ENCODE measurements at places on chromosomes 5 and 9.

DNA sequence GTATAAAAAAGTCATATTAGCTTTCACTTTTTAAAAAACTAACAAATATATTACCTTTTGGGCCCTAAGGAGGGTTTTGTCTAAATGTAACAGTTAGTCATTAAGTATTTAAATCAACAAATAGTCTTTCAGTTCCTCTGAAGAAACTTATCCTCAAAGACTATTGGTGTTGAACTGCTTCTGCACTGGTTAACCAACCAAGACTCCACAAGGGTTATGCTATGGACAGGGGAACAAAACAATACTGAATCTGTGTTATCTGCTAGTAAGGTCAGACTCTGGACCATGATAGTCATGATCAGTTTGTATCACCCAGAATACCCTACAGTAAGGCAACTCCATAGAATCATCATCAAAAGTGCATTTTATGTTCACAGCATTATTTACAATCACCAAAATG, 42.4 kb downstream of the SETX start:
- DNase-seq = no peak

DNA sequence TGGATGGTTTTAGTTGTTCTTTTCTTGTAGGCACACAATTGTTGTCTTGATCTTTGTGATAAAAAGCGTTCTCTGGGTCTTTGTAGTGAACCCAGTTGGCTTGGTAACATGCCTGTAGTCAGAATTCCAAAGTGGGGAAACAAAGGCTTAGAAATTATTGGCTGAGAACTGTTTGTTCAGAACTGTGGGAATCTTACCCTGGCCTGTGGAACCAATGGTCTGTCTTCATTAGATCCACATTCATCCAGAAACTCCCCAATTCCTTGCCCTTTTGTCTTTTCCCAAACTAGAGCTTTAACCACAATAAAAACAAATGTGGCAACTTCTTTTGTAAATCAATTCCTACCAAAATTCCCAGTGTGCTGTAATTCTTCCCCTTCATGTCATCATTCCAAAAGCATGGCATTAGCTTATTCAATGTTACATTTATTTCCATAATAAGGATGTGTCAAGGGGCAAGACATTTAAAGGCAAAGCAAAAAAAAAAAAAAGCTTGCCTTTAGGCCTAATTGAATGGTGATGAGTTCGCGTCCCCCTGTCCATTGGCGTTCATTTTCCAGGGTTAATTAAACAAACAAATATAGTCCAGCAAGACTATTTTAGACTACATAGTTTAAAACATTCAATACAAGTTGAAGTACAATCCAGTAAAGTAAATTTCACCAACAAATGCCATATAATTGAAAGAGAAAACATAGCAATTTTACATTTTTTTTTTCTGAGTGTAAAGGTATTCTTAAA, 249.8 kb upstream of the ZNF608 start:
- no peak for DNase-seq

DNA sequence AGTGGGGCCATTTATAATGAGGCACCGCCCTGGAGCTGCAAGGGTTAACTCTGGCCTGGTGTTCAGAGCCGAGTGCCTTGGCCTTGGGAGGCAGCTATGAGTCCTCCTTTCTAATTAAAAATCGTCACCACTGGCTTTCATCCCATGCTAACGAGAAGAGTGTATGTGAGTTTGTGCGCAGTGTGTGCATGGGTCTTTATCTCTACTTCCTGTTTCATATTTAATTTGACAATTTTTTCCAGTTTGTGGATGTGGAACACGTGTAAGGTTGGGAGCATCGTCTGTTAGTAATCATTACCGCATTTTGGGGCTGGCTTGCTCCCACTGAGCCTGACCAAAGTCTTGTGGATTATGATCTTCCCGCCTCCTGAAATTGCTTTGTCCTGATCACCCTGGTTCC, 76.4 kb downstream of the NDFIP1 start:
- DNase-seq = no peak

GRCh38 chr5:57408714-57409113, 73.9 kb downstream of the ACTBL2 start:
- DNase-seq = no peak

GRCh38 chr5:20017021-20017420, 29.0 kb upstream of the CDH18 start:
- no peak for DNase-seq

GRCh38 chr5:42993516-42994245, 46.4 kb downstream of the ANXA2R start:
- DNase-seq = peak; percentile 74

DNA sequence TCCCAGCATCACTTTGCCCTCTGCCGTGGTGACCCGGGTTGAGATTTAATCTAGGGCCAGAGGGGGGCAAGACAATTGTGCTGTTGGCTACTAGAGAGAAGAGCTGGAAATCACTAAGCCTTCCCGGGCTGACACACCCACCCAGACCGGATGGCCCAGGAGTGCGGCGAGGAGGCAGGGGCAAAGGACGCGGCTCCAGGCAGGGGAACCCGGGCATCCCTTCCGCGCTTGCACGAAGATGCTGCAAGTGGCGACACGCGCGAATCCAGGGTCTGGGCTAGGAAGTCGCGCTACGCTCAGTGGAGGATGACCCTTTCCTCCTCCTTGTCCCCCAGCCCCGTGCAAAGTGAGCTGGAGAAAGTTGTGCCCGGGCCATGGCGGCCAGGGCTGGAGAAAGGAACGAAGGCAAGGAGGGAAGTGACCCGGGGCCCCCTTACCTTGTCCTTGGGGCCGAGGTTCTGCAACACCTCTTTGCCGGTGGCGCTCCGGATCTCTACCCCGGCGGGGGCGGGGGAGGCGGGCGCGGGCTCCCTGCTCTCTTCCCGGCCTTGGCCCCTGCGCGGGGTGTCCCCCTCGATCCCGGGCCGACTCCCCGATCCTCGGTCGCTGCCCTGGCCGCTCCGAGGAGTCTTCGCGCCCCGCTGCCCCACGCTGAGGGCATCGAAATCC, 693 bp downstream of the DPYSL3 start:
- DNase-seq = no peak

DNA sequence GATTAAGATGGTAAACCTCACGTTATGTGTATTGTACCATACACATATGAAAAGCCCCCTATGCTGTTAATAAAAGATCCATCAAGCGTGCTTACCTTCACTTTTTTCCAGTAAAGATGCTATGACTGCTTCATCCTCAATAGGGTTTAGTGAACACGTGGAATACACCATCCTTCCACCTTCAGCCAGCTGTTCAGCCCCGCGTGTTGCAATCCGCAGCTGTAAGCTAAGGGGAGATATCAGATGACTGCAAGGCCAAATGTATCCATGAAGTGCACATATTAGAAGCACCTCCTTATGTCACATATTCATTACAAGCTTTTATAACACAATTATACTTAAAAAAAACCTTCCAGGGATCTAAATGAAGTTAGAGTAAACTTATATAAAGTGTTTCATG, 16.2 kb downstream of the NSUN2 start:
- no peak for DNase-seq

DNA sequence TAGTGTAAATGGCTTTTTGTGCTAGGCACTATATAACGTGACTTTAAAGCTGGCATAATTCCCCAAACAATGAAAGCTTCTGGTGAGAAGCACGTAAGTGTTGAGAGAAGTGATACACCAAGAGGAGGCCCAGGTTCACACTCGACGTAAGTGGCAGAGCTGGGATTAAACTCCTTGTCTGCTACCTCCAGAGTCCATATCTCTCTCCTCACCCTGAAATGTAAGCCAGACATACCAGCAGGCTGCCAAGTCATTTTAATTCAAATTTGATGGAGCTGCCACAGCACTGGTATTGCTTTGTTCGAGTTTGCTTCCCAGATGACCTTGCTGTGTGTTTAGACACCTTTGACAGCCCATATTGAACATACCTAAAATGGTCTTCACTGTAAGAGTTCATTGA, 319.7 kb downstream of the GLIS3 start:
- DNase-seq = no peak

DNA sequence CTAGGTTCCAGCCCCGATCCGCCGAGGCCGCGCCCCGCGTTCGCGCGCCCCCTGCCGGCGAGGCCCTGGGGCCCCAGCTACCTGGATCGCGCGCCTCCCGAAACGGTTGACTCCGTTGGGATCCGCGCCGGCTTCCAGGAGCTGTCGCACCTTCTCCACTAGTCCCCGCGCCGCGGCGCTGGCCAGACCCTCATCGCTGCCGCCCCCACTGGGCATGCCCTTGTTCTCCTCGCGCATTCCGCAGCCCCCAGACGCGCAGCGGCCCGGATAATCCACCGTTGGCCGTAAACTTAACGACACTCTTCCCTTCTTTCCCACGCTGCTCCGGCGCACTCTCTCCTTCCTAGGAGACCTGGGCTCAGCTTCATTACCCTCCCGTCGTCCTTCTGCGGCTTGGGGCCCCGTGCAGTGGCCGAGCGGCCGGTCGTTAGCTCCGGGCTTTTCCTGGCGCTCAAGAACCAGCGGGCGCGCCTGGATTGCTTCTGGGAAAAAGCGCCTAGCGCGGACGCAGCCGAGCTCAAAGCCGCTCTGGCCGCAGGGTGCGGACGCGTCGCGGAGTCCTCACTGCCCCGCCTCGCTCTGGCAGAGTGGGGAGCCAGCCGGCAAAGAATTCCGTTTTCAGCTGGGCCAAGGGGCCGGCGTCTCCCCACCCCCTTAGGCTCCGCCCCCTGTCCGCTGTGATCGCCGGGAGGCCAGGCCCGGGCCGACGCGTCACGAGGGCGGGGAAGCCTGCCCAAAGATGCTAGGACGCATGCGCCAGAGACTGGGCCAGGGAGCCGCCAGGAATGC, at the start of gene CDKN2B:
Gene CDKN2B, minus strand, starts transcription at position 589 of the 789 bp plus-strand sequence. Its CDS starts 352 bp downstream, at position 237.
- peak; percentile 97 for DNase-seq

- DNase-seq = no peak
Observed at GRCh38 chr5:112205846-112206245, 213.2 kb downstream of the EPB41L4A start.

DNA sequence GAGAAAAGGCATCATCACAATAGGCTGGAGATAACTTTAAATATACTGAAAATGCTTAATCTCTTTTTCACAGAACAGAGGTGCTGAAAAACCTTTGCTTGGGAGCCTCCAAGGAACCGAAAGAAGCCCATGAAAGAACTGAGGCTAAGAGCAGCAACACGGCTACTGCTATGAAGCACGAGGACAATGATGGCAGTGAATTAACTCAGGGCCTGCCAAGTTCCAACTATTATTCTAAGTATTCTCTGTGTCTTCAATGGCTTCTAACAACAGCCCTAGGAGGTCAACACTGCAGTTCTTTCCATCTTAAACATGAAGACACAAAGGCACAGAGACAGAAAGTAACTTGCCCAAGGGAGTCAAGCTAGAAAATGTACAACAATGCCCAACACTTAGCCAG, 293.0 kb upstream of the DAP start:
- no peak for DNase-seq

DNA sequence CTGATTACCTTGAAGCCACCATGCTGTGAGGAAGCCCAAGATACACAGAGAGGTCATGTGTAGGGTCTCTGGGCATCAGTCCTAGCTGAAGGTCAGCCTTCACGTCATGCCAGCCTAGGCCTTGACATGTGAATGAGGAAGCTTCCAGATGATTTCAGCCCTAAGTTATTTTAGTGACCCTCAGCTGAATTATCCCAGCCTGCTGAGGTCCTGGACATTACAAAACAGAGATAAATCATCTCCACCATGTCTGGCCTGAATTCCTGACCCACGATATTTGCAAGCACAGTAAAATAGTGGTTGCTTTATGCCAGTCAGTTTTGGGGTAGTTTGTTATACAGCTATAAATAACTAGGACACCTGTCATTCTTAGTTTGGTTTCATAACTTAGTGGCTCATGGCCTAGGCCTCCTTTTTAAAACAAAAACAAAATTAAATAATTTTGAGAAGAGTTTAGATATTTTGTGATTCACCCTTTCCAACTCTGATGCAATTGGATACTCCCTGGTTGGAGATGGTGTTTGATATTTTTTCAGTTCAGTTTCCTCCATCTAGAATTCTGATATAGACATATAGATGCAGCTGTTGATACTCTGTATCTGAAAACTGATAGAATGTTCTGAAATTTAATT, 571.3 kb upstream of the CLINT1 start:
- no peak for DNase-seq

GRCh38 chr9:76650692-76651091, 113.5 kb upstream of the PCA3 start:
- no peak for DNase-seq

- no peak for DNase-seq
Observed at GRCh38 chr5:132640613-132641012, 17.4 kb upstream of the IL13 start.

- peak; percentile 43 for DNase-seq
Observed at GRCh38 chr5:180161420-180162303, 47.3 kb downstream of the RASGEF1C start.

DNA sequence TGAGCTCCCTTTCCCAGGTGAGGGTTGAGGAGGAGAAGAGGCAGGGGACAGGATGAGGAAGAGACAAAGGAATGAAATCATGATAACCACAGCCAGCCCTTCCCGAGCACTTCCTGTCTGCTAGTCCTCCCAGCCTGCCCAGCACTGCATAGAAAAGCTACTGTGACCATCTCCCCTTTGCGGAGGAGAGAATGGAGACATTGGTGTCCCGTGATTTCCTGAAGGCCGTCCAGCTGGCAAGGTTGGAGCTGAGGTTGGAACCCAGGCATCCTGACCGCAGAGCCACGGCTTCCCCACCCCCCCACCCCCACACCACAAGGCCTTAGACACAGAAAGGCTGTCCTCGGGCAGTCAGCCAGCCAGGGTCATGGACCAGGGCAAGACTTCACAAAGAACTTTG, 131.1 kb upstream of the ICE1 start:
- DNase-seq = no peak

GRCh38 chr5:73182307-73182706, 9.3 kb downstream of the TMEM174 start:
- DNase-seq = no peak

DNA sequence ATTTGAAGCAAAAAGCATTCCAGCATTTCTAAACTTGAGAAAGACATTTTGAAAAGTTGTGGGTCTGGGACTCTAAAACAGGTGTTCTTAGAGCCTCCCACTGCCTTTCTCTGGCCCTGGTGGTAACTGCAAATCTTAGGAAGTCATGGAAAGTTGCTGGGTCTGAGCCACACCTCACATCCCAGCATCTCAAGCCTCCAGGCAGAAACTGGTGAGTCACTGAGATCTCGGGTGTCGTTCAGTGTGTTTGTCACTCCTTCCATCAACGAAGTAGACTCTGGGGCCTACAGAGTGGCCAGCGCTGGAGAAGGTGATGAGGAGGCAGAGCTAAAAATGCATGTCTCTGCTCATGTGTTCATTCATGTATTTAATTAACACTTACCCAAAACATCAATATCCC, 59.6 kb upstream of the C5orf58 start:
- DNase-seq = no peak

GRCh38 chr5:172150514-172151425, 37.3 kb downstream of the STK10 start:
- peak; percentile 90 for DNase-seq

GRCh38 chr9:84339962-84340361, 596 bp downstream of the SLC28A3 start:
- DNase-seq = no peak
